ENCODE measurements at places on chromosomes 11 and 22.

DNA sequence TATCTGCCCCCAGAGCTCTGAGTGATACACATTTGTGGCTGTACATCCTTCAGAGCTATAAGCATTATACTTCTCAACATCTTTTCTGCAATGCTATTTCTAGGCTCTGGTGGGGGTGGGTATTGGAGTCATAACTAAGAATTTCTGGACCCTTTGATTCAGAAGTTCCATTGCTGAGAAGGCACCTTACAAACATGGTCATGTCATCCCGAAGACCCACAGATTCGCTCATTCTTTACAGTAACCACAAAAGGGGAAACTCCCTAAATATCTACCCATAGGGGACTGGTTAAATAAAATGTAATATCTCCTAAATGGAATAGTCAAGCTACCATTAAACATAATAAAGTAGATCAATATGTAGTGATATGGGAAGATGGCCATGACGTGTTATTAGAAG is 98.8 kb downstream of the PRR5L start:
- DNase-seq: no peak

- no peak for DNase-seq
These were observed 51.9 kb downstream of the HIPK3 start for GRCh38 chr11:33309118-33309517.

GRCh38 chr11:72828081-72828567 is 13.9 kb downstream of the ATG16L2 start:
- no peak for DNase-seq

DNA sequence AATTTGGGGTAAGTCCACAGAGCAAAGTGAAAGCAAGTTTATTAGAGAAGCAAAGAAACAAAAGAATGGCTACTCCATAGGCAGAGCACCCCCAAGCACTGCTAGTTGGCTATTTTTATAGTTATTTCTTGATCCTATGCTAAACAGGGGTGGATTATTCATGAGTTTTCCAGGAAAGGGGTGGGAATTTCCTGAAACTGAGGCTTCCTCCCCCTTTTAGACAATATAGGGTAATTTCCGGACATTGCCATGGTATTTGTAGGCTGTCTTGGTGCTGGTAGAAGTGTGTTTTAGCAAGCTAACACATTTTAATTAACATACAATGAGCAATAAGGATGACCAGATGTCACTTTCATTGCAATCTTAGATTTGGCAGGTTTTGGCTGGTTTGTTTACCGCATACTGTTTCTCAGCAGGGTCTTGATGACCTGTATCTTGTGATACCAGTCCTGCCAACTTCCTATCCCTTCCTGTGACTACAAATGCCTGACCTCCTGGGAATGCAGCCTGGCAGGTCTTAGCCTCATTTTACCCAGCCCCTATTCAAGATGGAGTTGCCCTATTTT is 937 bp upstream of the C1QTNF6 start:
- DNase-seq: no peak

- no peak for DNase-seq
These were observed 18.1 kb upstream of the OR5AL1 start for GRCh38 chr11:56394381-56394780.

DNA sequence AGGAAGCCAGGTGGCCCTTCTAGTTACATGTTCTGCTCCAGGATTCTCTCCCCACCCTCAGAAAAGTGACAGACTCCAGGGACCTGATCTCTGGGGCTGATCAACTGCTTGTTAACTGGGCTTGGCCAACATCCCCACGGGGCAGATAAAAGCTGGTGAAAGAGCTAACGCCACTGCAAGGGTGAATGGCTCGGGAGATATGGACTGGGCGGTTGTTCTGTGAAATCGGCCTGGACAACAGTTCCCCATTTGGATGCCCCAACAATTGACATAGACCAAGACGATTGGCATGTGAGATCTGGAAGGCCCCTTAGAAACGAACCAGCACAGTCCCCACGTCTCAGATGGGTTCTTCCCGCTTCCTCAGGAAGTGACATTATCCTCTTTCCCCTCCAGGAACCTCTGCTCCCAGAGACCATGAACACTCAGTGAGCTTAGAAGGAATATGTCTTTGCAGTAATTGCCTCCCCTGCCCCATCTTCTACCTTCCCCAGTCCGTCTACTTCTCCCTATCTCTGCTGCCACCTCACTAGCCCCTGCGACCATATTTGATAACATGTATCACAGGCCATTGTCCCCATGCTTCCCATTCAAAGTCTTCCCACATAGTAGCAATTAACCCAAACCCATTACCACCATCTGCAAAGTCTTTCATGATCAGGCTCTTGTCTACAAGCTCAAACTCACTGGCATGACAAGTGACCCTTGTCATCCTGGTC is 5.6 kb upstream of the PRG2 start:
- no peak for DNase-seq

- DNase-seq: no peak
These were observed 837 bp upstream of the PLAAT5 start for GRCh38 chr11:63491636-63492372.

- DNase-seq: no peak
These were observed 5.0 kb downstream of the BSCL2 start for GRCh38 chr11:62702246-62702645.

GRCh38 chr11:73381589-73381988 is 5.4 kb downstream of the RELT start:
- no peak for DNase-seq

DNA sequence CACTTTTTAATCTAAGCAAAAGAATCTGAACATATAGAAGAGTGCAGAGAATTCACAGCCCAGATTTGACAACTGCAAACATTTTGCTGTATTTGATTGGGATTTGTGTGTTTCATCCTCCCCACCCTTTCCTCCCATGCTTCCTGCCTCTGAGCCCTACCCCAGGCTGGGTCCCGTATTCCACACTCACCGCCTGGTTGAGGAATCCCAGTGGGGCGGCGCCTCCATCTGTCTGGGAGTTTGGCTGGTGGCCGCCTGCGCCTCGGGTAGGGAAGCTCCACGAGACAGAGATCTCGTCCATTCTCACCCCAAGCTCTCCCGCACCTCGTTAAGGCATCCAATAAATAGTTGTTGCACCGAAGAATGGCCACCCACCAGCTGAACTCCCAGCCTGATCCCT is 105.9 kb upstream of the SLC22A12 start:
- no peak for DNase-seq

DNA sequence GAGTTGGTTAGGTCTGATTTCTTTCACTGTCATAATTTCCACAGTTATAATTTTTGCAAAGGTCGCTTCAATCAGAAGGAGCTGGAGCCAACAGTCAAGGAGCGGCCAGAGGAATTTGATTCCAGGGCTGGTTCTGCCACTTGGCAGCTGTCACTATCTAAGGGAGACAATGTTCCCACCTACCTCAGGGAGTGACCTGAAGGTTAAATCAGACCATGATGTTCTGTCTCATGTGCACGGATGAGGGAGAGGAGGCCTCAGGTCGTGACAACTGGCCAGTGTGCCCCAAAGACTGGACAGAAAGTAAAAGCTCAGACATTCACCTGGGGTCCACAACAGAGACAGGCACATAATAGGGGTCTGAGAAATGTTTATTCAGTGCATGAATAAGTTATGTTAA is 7.6 kb downstream of the MRGPRD start:
- no peak for DNase-seq

GRCh38 chr11:65329944-65330403 is 3.7 kb upstream of the DPF2 start:
- DNase-seq: no peak

GRCh38 chr11:59729834-59730233 is 16.2 kb upstream of the OR10V1 start:
- DNase-seq: no peak

DNA sequence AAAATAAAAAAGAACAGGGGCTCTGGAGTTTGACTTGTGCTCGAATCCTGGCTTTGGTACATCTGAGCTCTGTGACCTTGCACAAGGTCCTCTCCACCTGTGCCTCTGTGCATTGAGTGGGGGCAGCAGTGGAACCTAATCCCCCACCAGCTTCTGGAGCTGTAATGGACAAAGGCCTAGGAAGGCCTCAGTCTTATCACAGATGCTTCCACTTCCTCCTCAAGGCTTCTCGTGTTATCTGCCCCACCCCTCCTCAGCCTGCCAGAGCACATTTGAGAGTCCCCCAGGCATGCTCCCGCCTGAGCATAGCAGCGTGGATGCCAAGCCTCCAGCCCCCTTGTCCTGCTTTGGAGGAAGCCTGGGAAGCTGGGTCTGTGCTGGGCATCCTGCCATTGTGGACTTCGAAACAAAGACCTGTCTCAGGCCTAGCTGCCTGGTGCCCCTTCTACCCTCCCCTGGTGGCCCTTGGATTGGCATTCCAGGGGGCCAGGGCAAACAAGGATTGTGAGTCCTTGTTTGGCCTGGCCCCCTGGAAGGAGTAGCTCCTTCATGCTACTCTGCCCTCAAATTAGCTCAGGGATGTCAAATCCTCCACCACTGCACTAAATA is 15.0 kb downstream of the SLC35E4 start:
- DNase-seq: no peak

GRCh38 chr22:24208012-24208749 is 26.9 kb downstream of the SUSD2 start:
- DNase-seq: no peak

DNA sequence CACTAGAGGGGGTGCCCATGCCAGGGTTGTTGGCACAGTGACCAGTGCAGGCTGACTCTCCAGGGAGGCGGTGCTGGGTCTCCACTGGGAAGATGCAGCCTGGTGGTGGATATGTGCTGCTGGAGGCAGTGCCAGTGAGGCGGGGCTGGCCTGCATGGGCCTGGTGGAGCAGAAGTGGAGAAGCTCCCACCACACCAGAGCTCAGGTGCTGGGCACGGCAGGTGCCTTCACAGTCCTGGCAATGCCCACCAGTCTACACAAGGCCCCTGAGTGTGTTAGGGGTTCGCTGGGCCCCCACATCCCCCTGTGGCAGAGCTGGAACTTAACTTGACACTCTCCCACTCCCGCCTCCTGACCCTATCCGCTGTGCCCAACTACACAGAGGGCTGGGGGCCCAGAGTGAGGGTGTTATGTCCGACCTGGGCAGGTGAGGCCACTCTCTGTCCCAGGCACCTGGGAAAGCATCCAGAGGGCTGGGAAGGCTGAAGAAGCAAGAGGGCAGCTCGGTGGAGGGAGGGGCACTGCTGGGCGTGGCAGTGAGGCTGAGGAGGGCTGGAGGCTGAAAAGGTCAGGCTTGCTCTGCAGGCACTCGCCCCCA is 102.4 kb upstream of the B3GAT1 start:
- no peak for DNase-seq

- DNase-seq: no peak
These were observed 7.0 kb downstream of the MAP3K11 start for GRCh38 chr11:65606876-65607613.

- no peak for DNase-seq
These were observed 20.7 kb upstream of the NCF4 start for GRCh38 chr22:36840106-36840505.

GRCh38 chr11:36306888-36307287 is 10.8 kb downstream of the PRR5L start:
- DNase-seq: no peak

GRCh38 chr11:134098566-134099184 is 29.8 kb downstream of the JAM3 start:
- DNase-seq: no peak

GRCh38 chr11:10511181-10511621 is 29.8 kb downstream of the RNF141 start:
- DNase-seq: no peak

GRCh38 chr11:120894202-120894985 is 129.5 kb upstream of the TBCEL start:
- no peak for DNase-seq

DNA sequence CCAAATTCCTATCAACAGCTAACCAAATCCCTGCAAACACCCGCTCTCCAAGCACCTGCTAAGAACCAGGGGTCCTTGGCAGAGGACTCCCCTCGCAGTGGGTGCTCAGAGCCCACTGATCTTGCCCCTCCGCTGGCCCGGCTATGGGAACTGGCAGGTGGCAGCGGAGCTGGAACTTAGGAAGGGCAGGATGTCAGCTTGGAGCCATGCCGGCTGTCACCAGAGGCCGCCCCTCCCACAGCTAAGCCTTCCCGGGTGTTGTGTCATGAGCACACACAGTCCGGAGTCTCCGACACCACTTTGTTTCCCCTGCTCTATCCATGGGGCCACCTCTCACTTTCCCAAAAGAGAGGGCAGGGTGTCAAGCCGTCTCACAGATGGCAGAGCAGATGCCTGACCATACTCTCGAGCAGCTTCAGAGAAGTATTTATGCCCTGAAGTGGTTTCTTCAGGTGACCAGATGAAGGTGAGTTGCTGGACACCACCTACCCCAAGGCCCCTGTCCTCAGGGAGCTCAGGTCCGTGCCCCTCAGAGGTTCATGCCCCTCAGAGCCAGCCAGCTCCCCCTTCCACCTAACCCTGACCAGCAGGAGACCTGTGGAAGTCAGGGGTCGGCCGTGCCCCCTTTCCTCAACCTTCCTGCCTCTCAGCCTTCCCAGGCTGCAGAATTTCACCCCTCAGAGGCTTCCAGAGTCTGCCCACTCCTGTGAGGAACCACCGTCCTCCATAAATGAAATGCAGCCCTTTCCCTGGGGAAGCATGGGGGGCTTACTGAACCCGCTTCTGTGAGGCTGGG is 545.7 kb upstream of the B3GAT1 start:
- DNase-seq: no peak

DNA sequence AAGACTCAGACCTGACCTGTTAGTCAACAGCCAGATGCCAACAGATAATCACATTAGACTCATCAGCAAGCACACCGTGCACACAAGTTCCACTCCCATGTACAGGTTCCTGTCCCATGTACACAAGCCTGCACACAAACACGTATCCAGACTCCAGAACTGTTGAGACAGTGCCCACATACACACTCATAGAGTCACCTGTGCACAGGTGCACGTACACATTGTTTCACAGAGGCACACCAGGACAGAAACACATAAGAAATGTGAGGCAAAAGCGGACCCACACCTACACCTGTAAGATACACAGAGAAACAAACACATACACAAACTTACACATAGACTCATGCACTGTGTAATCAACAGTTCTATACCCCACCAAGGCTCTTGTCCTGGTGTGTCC is 2.7 kb upstream of the ZNF74 start:
- no peak for DNase-seq

DNA sequence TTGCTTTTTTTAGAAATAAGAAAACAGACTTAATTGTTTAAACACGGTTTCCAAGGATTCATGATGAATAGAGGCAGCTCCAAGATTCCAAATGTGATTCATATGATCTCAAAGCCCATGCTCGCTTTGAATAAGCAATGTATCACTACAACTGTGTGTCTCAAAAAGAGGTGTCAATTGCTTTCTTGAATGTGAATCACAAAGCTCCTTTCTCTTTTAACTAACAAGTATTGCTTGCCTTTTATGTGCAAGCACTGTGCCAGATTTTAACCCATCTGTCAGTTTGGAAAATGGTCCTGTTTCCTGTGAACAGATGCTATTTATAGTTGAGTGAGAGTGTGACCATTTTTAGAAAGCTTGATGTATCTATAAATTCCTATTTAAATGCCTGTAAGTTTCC is 6.5 kb downstream of the OOSP1 start:
- DNase-seq: no peak

All from cortex of kidney (tissue), 1 donor.